AG09319 (cell line): ENCODE measurements at places on chromosomes 11 and 22.
A peak's percentile ranks its signal among the peaks of the same experiment; 100 is the strongest.

DNA sequence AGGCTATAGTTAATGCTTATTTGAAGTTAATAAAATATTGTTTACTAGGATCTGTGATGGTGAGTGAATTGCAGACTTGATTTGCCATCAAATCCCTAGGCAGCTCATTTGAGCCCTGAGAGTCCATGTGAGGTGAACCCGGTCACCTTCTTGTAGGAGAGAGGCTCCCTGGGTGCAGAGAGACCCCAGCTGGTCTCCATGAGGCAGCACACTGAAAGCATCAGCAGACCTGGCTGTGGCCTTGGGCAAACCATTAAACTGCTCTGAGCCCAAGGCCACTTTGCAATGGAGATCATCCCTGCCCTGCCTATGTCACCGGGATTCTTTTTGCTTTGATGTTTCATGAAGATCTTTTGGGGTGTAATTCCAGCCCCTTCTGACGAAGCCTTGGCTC, 125.2 kb downstream of the MICAL2 start:
- DNase-seq, result no peak

DNA sequence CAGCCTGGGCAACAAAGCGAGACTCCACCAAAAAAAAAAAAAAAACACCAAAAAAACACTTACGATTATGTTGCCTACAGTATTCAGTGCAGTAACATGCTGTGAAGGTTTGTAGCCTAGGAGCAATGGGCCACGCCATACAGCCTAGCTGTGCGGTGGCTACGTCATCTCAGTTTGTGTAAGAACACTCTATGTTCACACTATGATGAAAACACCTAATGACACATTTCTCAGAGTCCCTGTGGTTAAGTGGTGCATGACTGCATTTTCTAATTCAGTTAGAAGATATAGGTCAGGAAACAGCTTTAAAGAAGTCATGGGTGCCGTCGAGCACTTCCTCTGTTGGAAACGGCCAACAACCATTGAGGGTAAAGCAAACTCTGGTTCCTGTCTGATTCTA, 75.7 kb upstream of the ANO1 start:
- DNase-seq, result no peak

DNA sequence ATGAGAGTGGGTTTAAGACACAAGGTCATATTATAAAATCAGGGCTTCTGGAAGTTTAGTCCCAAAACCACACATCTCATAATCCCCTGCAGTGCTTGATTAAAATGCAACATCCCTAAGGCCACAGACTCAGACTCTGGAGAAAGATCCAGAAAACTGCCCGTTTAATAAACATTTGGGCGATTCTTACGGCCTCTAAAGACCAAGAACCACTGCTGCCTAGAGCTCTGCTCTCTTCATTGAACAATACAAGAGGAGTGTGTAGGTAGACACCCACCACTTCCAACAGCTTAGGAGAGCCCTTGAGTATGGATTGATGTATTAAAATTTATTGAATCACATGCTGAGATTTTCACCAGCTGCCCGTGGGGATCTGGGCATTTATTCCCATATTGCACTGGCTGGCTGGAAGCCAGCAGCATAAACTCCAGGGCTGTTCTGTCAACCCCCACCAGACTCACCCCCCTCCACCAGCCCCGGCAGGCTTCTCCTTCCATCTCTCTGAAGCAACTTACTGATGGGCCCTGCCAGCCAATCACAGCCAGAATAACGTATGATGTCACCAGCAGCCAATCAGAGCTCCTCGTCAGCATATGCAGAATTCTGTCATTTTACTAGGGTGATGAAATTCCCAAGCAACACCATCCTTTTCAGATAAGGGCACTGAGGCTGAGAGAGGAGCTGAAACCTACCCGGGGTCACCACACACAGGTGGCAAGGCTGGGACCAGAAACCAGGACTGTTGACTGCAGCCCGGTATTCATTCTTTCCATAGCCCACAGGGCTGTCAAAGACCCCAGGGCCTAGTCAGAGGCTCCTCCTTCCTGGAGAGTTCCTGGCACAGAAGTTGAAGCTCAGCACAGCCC, 749 bp upstream of the BEST1 start:
- peak; percentile 97 for DNase-seq

- no peak for DNase-seq
Observed at GRCh38 chr11:65777821-65778361, 2.9 kb downstream of the AP5B1 start.

DNA sequence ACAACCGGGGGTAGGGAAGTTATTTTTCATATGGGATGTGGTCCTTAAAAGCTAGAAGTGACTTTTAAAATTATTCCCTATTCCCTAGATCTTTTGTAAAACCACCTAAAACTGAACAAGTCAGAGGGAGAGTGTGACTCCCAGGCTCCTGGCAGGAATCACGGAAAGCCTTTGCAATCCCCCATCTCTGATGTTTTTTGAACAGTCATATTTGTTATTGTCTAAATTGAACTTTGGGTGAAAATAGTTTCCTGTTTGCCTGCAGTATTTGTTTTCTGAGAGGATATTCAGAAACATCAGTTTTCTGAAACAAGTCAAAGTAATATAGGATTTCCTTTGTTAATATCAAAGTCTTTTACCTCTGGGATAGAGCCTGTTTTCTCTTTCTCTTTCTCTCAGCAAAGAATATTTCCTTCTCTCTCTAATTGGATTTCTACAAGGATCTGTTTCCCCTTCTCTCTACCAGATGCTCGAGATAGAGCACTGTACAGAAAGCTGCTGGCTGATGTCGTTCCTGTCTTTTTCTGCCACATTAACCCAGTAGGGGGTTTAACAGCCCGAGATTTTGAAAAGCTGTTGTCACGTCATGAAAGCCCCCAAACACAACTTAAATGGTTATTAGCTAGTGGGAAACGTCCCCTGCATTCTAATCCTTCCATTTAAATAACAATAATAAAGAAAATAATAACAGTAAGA, 132.2 kb upstream of the PITPNB start:
- DNase-seq, result no peak

GRCh38 chr11:57273448-57274058, 36.5 kb upstream of the APLNR start:
- DNase-seq, result no peak

GRCh38 chr11:68191661-68192579, 21.2 kb downstream of the KMT5B start:
- no peak for DNase-seq

GRCh38 chr11:121523581-121524232, 70.9 kb upstream of the SORL1-AS1 start:
- no peak for DNase-seq

- DNase-seq, result no peak
Observed at GRCh38 chr11:119223856-119224255, 17.7 kb downstream of the CBL start.

DNA sequence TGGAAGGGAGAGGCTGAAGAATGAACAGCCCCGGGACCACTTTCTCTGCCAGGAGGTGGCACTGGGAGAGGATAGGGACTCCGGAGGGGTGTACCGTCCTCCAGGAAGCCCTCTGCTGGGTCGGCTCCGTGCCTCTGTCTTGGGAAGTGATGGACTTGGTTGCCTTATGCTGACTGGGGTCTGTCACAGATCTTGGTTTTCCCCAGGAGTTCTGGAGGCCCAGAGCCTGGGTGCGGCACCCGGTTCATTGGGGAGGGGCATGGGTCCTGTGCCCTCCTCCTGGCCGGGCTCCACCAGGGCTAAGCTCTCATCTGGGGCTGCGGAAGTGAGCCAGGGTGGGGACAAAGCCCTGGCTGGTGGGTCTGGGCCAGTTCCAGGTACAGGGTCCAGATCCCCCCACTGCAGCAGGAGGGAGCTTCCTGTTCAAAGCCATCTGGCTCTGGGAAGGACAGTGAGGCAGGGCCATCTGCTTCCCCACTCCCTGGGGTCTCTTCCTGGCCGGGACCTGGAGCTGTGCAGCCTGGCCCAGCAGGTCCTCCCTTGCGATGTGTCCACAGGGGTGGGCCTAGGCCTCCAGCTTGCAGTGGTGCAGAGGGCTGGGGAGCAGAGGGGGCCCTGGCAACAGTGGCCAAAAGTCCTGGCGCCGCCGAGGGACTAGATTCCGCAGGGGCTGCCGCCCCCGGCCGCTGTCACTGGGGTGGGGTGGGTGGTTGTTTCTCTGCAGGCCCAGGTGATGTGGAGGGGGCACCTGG, 1.1 kb upstream of the AP2A2 start:
- no peak for DNase-seq

GRCh38 chr11:107783121-107783520, 71.3 kb upstream of the SLN start:
- no peak for DNase-seq

DNA sequence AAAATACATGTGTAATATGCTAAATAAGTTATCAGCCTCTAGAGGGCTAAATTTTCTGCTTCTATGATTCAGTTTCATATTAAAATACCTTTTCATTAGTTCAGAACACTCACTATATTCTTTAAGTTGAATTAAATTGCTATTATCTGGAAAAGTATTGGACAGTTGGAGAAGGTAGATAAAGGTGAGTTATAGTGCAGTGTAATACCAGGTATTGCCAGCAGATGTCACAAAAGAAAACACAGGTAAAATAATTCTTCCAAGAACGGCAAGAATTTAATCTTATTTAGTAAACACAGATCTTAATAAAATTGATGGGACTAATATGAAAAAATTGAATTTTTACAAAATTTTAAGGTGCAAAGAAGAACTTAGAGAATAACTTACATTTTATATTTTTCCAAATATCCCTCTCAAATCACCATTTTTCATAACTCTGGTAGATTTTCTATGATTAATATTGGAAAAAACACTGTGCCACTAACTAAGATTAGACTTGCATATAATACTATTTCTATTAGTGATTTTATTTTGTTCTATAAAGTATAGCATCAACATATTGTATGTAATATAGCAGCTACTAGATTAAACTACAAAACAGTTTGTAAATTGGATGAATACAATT, 1.7 kb upstream of the LRRC4C start:
- DNase-seq, result no peak

- DNase-seq, result no peak
Observed at GRCh38 chr22:25654676-25655075, 87.3 kb upstream of the MYO18B start.

DNA sequence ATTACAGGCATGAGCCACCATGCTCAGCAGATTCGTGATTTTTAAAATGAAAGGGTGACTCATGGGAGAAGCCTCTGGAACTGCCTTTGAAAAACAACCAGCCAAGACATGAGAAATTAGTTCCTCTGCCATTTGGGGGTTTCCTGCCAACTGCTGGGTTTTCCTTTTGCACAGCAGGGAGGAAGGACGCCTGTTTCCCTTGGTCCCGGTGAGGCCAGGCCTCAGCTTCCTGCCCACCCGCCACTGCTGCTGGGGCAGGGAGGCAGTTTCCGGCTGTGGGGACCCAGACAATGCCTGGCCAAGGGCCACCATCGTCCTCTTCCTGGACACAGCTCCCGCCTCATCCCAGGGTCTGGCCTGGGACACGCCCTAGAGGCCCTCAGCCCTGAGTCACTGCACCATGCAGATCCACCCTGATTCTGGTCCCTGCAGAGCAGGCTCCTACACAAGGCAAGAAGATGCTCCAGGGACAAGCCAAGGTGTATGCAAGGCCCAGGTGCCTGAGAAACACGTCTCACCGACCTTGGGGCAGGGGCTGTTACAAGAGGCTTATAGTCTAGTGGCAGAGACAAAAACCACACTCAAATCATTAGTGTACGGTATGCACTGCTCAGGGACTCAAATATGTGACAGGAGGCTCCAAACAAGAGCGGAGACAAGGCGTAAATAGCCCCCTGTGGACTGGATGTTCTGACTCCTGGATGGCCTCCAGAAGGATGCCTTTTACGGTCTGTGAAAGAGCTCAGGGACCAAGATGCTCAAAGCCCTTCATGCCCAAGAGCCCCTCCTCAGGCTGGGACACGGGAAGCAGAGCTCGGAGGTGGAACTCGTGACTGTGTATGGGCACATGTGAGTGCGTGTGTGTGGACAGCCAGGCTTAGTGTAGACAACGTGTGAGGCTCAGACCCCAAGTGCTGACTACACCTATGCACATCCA, 10.0 kb downstream of the PPM1F start:
- DNase-seq, result peak; percentile 35
